ENCODE measurements at places on chromosomes 7 and 10. TPM values are rescaled to one million over a fixed set of nuclear protein-coding genes. Genes with fewer than 3 reads are reported as not detected.

DNA sequence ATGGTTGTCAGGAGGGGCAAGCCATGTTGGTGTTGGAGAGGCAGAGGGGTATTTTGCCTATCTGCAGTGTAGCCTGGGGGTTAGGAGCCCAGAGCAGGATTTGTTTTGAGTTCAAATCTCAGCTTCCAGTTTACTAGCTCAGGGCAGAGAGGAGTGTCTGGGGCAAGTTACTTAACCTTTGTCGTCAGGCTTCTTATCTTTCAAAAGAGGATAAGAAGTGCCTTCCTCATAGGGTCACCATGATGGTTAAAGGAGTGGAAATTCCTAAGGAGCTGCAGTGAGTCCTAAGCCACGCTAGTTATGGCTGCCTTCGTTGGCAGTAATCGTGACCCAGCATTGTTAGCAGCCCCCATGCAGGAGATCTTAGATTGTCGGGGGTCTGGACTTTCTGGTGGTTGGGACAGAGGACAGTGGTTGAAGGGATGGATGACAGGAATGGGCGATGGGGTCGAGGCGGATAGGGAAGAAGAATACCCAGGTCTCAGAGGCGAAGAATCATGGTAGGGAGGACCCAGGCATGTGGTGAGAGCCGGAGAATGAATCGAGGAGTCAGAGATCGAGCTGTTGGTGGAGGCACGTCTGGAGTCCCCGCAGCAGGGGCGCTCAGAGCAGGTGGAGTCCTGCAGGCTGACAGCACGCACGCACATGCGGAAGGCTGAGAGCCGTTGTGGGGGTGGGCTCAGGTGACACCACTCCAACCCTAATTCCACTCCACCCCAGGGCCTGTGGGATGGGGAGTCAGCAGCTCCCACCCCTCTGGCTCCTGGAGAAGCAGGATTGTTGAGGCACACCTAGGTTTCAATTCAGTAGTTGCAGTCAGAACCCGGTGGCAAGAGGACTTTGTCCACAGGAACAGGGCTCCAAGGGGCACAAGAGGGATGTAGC is 11.6 kb downstream of the ADCK2 start:
- H3K27me3 ChIP-seq, result no peaks in the 10 kb centered on the region
- H3K4me3 ChIP-seq, result no peak overlapping the region
- H3K36me3 ChIP-seq, result no peaks in the 10 kb centered on the region
- no peak overlapping the region for H3K27ac ChIP-seq
- no peaks in the 10 kb centered on the region for H3K4me1 ChIP-seq

The CNPY1 gene
- not detected for total RNA-seq

The CUEDC2 gene
- total RNA-seq, result 41.7 TPM

GRCh38 chr7:76397409-76398183 is 11.9 kb downstream of the SSC4D start:
- H3K4me3 ChIP-seq, result no peak overlapping the region
- peak; percentile 87 for DNase-seq
- H3K27me3 ChIP-seq, result no peaks in the 10 kb centered on the region
- no peaks in the 10 kb centered on the region for H3K36me3 ChIP-seq

GRCh38 chr7:68573271-68574005 is 1024.8 kb upstream of the AUTS2 start:
- H3K36me3 ChIP-seq, result no peaks in the 10 kb centered on the region
- H3K27me3 ChIP-seq, result no peaks in the 10 kb centered on the region
- no peak for DNase-seq
- H3K4me3 ChIP-seq, result no peak overlapping the region

The CYP3A5 gene
- total RNA-seq, result not detected

DNA sequence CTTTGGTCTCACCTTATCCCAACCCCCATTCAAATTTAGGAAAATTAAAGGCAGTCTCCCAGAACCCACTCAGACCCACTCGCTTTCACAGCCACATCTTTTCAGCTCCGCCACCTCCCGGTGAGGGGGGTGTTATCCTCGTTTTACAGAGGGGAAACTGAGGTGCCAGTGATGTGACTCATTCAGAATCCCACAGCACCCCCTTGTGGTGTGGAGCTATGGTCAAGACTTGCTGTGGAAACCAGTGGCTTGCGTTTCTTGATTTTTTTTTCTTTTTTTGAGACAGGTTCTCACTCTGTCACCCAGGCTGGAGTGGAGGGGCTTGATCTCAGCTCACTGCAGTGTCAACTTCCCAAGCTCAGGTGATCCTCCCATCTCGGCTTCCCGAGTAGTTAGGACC is 27.6 kb downstream of the SLC35G1 start:
- no peaks in the 10 kb centered on the region for H3K27me3 ChIP-seq
- H3K4me3 ChIP-seq, result no peak overlapping the region
- H3K4me1 ChIP-seq, result no peaks in the 10 kb centered on the region
- H3K36me3 ChIP-seq, result no peaks in the 10 kb centered on the region

GRCh38 chr7:45573204-45573603 is 964 bp upstream of the ADCY1 start:
- peaks cover 5% of the 10 kb centered on the region for H3K4me1 ChIP-seq
- H3K36me3 ChIP-seq, result no peaks in the 10 kb centered on the region
- peaks cover 7% of the 10 kb centered on the region for H3K27me3 ChIP-seq
- no peak for DNase-seq
- H3K27ac ChIP-seq, result no peak overlapping the region
- H3K4me3 ChIP-seq, result peak overlapping the region; percentile 79

DNA sequence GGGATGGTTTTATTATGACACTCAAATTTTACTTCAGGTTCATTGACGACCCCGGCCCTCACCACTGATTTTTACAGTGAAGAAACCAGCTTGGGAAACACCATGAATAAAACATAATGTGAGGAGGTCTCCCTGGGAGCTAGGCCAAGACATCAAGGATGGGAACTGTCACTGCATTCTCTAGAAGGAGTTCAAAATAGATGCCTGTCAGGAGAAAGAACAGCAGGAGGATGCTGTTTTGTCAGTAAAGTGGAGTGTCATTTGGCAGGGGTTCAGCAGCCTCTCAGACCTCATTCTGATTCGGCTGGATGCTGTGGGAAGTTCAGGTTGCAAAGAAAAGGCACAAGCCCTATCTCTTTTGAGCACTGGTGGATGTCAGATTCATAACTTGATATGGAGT is 360.3 kb upstream of the C7orf33 start:
- no peak overlapping the region for H3K4me3 ChIP-seq
- no peaks in the 10 kb centered on the region for H3K4me1 ChIP-seq
- no peak for DNase-seq

- no peak overlapping the region for H3K4me3 ChIP-seq
- DNase-seq, result no peak
- no peak overlapping the region for H3K27ac ChIP-seq
These were observed 52.7 kb downstream of the FRMPD2 start for GRCh38 chr10:48221814-48222213.

DNA sequence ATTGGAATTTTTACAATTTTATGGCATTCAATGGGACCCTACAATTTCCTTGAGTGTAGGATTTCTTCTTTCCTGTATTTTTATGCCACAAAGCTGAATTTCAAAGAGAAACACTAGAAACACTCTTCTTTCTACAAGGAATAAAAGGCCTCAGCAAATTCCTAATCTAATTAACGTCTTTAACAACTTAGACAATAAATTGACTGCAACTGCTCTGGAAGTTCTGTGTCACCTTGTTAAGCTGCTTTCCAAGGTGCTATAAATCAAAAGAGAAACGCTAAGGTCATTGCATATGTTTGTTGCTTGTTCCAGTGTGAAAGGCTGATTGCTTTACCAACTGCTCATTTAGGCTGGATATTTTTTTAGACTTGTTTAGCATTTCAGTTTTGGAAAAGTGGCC is 182.2 kb downstream of the POLR1F start:
- no peak for DNase-seq
- no peak overlapping the region for H3K4me3 ChIP-seq
- no peak overlapping the region for H3K27ac ChIP-seq
- no peaks in the 10 kb centered on the region for H3K4me1 ChIP-seq

The UCN3 gene
- total RNA-seq, result not detected

The GRM3 gene
- total RNA-seq, result 3.4 TPM

The FXYD4 gene
- total RNA-seq, result not detected

GRCh38 chr7:148325208-148325607 is 265.4 kb upstream of the C7orf33 start:
- no peaks in the 10 kb centered on the region for H3K36me3 ChIP-seq
- H3K4me1 ChIP-seq, result no peaks in the 10 kb centered on the region
- no peaks in the 10 kb centered on the region for H3K27me3 ChIP-seq
- H3K4me3 ChIP-seq, result no peak overlapping the region
- no peak for DNase-seq

GRCh38 chr10:70164163-70164562 is 6.2 kb downstream of the SAR1A start:
- H3K36me3 ChIP-seq, result no peaks in the 10 kb centered on the region
- DNase-seq, result no peak
- H3K27me3 ChIP-seq, result no peaks in the 10 kb centered on the region
- no peak overlapping the region for H3K27ac ChIP-seq

DNA sequence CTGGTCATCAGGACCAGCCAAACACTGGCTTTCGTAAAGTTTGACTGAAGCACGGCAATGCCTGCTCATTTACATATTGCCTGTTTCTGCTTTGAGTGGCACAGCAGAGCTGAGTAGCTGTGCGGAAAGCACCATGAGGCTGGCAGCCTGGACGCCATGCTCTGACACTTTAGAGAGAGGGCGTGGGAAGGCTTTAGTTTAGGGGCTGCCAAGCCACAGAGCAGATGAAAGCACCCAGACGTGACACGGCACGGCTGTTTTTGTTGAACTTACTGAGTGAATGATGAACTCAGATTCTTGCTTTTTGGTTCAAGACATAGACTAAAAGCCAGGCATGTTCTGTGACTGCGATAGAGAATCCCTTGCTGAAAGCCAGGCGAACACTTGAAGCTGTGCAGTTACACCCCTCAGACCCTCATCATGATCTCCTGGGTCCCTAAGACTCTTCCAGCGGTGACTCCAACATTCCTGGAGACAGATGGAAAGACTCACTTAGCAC is 182.1 kb downstream of the ZMYND11 start:
- H3K36me3 ChIP-seq, result no peaks in the 10 kb centered on the region
- no peaks in the 10 kb centered on the region for H3K4me1 ChIP-seq
- H3K27ac ChIP-seq, result no peak overlapping the region
- no peak overlapping the region for H3K4me3 ChIP-seq

The FBXL13 gene
- 1.2 TPM for total RNA-seq

DNA sequence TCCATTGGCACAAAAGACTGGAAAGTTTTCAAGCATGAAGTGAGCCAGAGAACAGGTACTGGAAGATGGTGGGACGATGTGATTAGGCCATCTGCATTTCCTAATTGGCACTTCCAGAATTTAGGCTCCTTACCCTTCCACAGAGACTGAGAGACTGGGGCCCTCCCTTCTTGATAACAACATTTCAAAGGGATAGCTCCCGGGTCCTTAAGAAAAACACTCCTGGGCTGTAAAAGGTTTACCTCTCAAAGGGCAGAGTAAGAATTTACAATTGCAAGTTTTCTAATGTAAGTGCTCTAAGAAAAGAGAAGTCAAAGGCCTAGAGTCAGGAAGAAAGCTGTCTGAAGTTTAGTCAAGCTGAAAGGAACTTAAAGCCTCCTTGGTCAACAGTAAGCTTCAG is 559.5 kb upstream of the C7orf33 start:
- no peak for DNase-seq
- H3K27ac ChIP-seq, result no peak overlapping the region
- peaks cover 19% of the 10 kb centered on the region for H3K27me3 ChIP-seq
- H3K36me3 ChIP-seq, result no peaks in the 10 kb centered on the region

- H3K4me3 ChIP-seq, result no peak overlapping the region
- no peaks in the 10 kb centered on the region for H3K36me3 ChIP-seq
- no peak overlapping the region for H3K27ac ChIP-seq
These were observed 129.8 kb upstream of the TNRC18 start for GRCh38 chr7:5553298-5553877.

DNA sequence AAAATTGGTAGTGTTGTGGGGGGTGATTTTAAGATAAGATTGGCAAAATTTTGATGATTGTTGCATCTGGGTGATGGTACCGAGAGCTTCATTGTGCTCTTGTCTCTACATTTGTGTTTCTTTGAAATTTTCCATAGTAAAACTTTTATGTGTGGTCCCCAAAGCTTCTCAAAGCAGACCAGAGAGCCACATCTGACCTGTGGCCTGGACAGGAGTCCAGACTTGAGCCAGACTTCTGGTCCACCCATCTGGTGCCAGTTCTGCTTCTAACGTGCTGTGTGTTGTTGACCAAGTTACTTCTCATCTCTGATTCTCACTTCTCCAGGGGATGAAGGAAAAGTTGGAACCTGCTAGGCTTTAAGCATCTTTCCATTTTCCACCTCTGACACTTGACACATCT is 120.1 kb downstream of the C10orf105 start:
- H3K36me3 ChIP-seq, result no peaks in the 10 kb centered on the region
- no peak overlapping the region for H3K4me3 ChIP-seq
- H3K27ac ChIP-seq, result no peak overlapping the region
- DNase-seq, result no peak
- H3K27me3 ChIP-seq, result no peaks in the 10 kb centered on the region

The GJC3 gene
- 3.0 TPM for total RNA-seq

DNA sequence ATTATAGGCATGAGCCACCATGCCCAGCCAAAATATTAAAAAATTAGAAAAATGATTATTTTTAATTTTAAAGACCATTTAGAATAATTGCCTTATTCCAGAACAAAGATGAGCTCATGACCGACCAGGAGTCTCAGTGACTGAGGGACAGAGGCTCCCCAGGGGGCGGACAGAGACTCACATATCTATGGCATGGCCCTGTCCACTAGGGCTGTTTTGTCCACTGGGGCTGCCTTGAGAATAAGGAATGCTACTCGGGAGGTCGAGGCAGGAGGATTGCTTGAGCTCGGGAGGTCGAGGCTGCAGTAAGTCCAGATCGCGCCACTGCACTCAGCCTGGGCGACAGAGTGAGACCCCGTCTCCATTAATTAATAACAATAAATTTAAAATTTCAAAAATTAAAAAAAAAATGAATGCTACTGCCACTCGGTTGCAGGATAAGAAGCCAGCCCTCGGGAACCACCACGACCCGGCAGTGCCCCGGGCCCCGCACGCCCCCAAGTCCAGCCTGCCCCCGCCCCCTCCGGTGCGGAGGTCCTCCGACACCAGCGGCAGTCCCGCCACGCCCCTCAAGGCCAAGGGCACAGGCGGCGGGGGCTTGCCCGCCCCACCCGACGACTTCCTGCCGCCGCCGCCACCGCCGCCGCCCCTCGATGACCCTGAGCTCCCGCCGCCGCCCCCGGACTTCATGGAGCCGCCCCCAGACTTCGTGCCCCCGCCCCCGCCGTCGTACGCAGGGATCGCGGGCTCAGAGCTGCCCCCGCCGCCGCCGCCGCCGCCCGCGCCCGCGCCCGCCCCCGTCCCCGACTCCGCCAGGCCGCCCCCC is 128.6 kb downstream of the APBB1IP start:
- peaks cover 2% of the 10 kb centered on the region for H3K27me3 ChIP-seq
- DNase-seq, result no peak
- no peaks in the 10 kb centered on the region for H3K36me3 ChIP-seq
- H3K27ac ChIP-seq, result no peak overlapping the region
- peak overlapping the region; percentile 51 for H3K4me3 ChIP-seq

The HKDC1 gene
- 0.78 TPM for total RNA-seq
